Stimulated activated CD8-positive, alpha-beta memory T cell treated with anti-CD3 and anti-CD28 coated beads, Interleukin-4, amount 100 ng/mL, for 4 hours (primary cell): ENCODE measurements at places on chromosomes 1 and 21.

DNA sequence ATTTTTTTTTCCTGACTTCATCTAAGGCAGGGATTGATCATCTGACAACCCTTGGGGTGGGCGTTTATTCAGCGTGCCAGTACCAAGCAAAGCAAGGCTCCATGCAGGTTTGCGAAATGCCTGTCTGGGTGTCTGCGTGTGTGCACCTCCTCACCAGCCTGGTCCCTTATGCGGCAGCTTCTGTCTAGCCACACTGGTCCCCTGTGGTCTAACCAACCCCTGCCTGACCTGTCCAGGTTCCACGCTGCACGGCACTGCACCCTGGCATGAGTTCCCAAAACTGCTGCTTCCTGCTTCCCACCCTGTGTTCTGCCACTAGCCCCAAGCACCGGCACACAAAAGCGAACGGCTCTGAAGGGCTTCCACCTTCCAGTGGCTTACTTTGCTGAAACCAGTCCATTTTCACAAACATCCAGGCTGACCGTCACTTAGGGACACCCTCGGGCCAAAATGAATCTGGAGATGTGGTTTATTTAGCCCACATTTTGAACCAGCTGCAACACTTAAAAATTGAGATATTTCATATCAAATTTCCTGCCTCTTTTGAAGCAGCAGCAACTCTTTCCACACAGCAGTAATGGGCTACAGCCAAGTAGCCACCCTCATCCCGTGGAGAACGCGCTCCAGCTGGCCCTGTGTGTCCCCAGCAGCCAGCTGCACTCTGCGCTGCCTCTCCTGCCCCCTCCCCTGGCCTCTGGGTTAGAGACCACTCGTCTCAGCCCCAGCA lies 55.7 kb downstream of the HLCS start:
- no peak for DNase-seq

DNA sequence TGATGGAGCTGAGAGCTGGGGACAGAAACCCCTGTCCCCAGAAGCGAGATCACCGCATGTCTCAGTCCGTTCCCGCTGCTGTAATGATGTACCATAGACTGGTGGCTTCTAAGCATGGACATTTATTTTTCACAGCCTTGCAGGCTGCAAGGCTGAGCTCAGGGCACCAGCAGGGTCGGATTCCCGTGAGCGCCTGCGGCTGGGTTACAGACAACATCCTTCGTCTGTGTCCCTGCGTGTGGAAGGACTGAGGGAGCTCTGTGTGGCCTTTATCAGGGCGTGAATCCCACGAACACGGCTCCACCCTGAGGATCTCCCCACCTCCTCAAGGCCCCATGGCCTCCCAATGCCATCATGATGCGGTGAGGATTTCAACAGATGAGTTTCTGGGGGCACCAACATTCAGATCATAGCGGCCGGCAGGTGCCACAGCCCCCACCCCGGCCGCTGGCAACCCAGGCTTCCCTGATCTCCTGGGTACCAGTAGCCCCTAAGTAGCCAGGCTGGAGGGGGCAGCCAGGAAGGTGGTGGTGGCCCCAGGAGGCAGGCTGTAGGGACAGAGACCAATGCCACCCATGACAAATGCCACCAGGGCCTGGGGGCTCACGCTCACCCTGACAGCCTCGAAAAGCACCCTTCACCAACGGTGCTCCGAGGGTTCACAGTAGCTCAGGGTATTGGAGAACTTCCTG lies 104.4 kb downstream of the CRYAA start:
- no peak for DNase-seq

DNA sequence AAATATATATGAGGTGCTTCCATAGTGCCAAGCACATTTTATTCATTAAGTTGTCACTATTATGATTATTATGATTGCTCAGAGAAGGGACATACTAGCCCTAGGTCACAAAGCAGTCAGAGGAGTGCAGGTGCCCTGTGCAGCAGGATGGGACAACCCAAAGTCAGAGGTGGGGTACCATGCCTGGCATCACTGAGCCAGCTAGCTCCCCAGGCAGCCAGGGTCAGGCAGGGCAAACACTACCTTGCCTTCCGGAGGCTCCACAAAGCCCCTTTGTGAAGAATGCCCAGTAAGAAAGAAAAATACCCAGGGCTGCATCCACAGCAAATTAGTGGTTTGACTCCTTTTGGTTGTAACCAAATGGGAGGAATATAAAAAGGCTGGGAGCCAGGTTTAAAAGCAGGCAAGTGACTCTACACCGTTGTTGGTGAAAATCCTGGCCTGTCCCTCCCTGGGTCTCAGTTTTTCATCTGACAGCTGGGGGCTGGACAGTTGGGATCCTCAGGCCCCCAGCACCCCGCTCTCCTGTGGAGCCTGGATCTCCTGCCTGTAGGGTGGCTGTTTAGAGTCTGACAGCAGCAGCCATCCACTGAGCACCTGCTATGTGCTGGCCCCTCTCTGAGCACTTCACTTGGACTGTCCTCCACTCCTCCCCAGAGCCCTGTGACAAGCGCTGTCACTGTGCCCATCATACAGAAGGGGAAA lies 98.8 kb downstream of the GLIS1 start:
- no peak for DNase-seq

- DNase-seq = no peak
Observed at GRCh38 chr1:2036287-2036686, 13.9 kb upstream of the PRKCZ start.

DNA sequence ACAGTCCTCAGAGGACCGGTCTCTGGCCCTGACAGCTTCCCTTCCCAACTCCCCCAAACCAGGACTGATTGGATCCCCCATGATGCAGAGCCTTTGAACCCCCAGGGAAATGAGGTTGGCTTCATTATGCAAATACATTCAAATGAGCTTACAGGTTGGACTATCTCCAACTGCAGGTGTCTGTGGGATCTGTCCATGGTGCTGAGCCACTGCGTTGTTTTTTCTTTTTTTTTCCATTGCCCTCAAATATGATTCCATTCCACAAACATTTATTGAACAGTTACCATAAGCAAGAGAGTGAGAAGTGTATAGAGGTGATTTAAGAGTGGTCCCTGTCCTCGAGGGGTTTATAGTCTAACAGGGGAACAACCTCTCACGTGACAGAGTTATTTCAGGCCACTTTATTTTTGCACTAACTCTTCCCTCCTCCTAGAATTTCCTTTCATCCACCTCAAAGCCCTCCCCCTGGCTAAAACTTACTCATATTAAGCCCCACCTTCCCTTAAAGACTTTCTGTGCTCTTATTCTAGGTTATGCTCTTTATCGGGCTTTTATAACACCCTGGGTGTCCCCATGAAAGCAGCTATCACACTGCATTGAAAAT lies 21.9 kb downstream of the DLGAP3 start:
- DNase-seq = no peak

- no peak for DNase-seq
Observed at GRCh38 chr1:27660300-27660835, 11.6 kb downstream of the IFI6 start.

- DNase-seq = no peak
Observed at GRCh38 chr1:7109901-7110300, 324.6 kb downstream of the CAMTA1 start.

- no peak for DNase-seq
Observed at GRCh38 chr1:167120899-167121298, 27.0 kb downstream of the STYXL2 start.

- DNase-seq = no peak
Observed at GRCh38 chr1:182625719-182626504, 21.7 kb upstream of the RGS16 start.

GRCh38 chr21:19995253-19995652 lies 1003.0 kb upstream of the NCAM2 start:
- no peak for DNase-seq

GRCh38 chr21:34883491-34884271 lies 165.4 kb downstream of the RUNX1 start:
- DNase-seq = no peak

GRCh38 chr1:24754229-24754628 lies 9.0 kb downstream of the CLIC4 start:
- DNase-seq = no peak

- no peak for DNase-seq
Observed at GRCh38 chr1:20348326-20348915, 57.7 kb downstream of the VWA5B1 start.

GRCh38 chr1:3906672-3907020 lies 6.6 kb upstream of the C1orf174 start:
- DNase-seq = no peak

DNA sequence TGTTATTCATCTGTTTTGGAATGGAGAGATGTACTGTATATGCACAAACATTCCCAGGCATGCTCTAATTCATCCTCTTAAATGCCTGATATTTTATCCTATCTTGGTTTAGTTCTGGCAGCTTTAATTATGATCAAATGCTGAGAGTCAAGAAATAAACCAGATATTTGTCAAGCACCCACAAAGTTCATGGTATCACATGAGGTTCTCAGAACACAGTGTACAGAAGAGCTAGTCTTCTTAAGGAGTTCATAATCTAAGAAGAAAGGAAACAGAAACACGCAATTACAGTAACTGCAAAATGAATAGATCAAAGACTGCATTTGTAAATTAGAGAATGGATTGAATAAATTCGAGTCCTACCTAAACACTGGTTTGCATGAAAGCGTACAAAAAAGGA lies 58.3 kb upstream of the KCNH1 start:
- DNase-seq = no peak

- DNase-seq = no peak
Observed at GRCh38 chr1:173268261-173268660, 61.1 kb upstream of the TNFSF4 start.

DNA sequence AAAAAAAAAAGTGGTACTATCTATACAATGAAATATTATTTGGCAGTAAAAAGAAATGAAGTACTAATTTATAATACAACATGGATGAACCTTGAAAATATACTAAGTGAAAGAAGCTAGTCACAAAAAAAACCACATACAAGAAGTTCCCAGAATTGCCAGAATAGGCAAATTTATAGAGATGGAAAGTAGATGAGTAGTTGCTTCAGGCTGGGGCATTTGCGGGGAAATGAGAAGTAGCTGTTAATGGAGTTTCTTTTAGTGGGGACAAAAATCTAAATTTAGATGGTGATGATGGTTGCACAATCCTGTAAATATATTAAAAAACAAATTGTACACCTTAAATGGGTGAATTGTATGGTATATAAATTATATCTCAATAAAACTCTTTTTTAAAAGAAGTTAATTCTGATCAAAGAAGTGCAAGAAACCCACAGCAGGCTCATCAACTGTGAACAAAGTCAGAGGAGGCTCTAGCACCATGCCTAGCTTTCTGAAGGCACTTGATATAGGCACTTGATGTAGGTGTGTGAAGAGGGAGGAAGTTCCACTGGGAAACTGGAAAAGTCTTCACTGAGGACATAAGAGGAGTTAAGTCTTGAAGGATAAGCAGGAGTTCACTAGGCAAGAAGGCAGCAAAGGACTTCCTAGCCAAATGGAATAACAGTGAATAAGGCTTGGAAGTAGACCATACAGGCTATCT lies 52.5 kb downstream of the DMAP1 start:
- no peak for DNase-seq

DNA sequence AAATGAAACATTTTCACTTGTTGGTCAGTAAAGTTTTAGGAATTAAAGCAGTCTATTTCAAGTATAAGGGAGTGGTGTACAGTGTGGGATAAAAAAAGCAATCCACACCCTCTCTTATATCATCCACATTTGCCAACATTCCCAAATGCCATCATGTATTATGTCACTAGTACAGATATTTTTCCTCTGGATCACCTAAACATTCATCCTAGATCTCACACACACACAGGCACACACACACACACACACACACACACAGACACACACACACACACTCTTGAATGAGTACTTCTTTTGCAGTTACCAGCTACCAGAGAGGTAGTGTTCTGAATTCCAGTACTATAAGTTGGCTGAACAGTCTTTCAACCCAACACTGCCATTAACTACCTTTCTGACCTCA lies 1369.1 kb upstream of the ADGRL4 start:
- DNase-seq = no peak

DNA sequence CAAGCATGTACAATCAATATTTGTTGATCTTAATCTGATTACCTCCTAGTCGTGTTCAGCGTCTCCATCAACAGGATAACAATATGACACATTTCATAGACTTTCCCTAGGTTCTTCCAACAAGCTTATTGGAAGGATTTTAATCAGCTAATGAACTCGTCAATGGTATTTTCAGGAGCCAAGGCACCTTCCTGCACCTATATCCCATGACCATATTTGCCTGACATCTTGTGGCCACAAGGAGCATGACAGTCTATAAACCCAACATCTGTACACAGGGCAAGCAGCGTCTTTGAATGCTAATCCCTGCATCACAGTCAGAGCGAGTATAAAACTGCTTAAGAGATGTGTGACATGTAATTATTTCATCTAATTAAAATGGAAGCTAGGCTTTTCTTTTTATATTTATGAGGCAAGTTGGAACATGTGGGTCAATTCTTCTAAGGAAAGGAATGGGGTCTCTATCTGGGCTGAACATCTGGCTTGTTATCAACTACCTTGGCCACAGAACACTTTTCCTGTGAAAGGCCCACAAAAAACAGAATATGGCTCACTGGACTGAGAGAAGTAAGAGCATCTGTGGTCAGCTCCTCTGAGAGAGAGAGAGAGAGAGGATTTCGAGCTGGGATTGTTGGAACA lies 388.8 kb downstream of the NTNG1 start:
- DNase-seq = no peak

GRCh38 chr1:47178020-47178419 lies 11.8 kb downstream of the PDZK1IP1 start:
- no peak for DNase-seq

DNA sequence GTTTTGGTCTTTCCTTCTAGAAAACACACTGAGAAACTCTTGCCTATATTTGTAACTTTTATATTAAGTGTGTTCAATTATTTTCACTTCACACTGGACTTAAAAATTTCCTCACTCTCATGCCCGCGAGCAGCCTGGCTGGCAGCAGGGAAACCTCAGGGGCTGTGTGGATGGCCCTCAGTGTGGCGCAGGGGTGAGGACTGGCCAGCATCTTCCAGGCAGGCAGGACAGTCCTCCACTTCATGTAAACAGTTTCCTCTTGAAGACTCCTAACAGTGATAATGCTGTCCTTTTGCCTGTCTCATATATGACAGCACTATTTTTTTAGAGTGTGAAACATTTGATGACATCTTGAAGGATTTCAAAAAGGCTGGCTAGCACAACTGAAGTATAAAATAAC lies 618.6 kb downstream of the KIF26B start:
- DNase-seq = no peak

DNA sequence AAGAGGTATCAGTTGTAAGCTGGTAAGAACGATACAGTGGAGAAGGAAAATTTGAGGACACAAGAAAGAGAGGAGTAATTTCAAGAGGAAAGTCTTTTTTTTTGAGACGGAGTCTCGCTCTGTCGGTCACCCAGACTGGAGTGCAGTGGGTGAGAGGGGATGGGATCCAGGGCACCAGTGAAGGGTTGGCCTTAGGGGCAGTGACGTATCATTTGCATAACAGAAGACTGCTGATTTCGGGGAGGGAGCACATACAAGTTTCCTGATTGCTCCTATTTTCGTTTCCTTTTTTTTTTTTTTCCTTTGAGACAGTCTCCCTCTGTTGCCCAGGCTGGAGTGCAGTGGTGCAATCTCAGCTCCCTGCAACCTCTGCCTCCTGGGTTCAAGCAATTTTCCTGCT lies 4.2 kb downstream of the S100A13 start:
- no peak for DNase-seq

- DNase-seq = no peak
Observed at GRCh38 chr1:31238986-31239613, 587 bp downstream of the NKAIN1 start.
